ENCODE measurements at places on chromosomes 16 and 17.

DNA sequence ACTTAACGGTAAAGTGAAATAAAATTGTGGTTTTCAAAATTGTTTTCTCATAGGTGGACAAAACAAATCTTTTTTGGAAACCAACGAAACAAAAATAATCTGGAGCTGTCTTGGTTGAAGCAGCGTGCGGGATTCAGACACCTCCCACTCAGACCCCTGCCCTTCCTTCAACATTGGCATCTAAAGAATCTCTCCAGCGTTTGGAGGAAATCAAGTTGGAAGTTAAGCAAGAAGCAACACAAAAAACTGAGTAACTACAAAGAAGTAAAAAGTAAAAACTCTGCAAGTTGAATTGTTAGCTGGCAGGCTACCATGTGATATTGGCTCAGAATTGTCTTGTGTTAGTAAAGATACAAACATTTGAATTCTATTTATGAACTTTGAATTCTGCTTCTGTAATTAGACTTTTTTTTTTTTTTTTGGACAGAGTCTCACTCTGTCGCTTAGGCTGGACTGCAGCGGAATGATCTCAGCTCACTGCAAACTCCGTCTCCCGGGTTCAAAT lies 361.0 kb upstream of the PMFBP1 start:
- DNase-seq = no peak

DNA sequence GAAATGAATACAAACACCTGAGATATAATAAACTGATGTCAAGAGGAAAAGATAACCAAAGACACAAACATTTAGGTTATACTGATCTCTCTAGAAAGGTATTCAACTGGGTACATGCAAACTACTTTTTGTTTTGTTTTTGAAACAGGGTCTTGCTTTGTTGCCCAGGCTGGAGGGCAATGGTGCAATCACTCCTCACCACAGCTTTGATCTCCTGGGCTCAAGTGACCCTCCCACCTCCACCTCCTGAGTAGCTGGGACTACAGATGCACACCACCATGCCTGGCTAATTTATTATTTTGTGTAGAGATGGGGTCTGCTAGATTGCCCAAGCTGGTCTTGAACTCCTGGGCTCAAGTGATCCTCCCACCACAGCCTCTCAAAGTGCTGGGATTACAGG lies 38.1 kb downstream of the TEKT5 start:
- no peak for DNase-seq

DNA sequence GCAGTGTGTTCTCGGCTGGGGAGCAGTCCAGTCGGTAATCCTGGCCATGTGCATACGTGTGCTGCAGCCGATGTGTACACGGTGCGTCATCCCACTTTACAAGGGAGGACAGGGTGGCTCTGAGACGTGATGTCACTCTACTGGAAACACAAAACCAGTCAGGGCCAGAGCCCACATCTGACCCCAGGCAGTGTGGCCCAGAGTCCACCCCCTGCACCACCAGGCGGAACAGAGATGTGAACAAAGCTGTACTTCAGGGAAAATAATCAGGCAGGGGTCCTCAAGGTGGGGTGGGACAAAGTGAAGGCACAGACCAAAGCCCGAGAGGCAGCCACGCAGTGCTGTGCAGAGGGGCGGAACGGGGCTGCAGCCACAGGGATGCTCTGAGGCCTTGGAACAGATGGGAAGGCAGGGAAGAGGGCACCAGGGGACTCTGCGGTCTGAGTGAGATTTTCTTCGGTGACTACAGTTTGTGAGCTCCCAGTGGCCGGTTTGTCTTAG lies 181.5 kb downstream of the ZNF423 start:
- peak; percentile 78 for DNase-seq

DNA sequence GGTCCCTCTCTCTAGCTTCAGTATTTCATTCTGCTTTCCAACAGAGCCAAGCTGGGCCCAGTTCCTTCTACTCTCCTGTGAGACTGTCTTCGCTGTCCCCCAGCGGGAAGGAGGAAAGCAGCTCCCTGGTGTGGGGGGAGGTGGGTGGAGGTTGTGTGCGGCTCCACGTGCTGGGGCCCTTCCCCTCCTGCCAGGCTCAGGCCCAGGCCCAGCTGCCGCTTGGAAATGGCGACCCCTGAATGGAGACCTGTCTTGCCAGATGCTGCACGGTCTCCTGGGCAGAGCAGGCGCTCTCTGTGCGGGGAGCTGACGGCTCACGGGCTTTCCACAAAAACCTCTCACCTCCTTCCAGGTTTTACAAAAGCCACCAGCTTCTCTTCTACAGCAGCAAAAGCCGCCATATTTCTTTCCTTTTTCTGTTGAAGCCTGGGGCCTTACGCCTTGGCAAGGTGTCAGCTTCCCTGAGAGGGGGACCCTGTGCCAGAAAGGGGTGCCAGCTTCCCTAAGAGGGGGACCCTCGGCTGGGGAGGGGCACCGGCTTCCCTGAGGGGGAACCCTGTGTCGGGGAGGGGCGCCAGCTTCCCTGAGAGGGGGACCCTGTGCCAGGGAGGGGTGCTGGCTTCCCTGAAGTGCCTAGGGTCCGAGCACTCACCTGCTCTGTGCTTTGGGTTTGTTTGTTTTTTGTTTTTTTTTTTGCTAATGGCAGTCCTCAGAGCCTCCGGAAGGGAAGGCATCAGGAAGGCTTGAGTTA lies 47.5 kb downstream of the ZNF778 start:
- DNase-seq = no peak

GRCh38 chr17:59696682-59697277 lies 10.4 kb downstream of the PTRH2 start:
- no peak for DNase-seq

- DNase-seq = no peak
Observed at GRCh38 chr16:53999841-54000240, 286.7 kb downstream of the IRX3 start.

DNA sequence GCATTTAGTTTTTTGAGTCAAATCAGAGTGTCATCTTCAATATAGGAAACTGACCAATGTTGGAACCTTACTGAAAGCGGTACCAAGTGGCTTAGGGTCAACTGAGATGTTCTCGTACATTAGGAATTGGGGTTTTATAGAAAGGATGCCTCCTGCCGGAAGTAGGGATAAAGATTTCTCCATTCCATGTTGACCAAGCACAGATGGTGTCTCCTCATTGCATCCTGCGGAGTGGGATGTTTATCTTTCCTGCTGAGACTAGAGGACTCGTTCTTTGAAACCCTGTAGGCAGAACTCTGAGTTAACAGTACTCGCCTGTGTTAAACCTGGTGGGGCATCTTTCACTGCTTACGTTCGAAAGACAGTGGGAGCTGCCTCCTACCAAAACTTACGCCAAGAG lies 1.4 kb downstream of the SHISA6 start:
- no peak for DNase-seq

- no peak for DNase-seq
Observed at GRCh38 chr17:45393411-45393810, 39.3 kb downstream of the ARHGAP27 start.

DNA sequence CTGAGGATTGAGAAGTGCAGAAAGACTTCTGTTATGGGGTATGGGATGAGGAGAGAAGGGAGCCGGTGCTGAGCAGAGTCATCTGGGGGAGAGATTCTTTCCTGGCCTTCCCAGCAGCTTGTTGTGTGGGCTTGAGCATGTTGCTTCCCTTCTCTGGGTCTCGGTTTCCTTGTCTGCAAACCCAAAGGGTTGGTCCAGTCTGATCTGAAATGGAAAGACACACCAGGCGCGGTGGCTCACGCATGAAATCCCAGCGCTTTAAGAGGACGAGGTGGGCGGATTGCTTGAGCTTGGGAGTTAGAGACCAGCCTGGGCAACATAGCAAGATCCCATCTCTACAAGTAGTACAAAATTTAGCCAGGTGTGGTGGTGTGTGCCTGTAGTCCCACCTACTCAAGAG lies 6.0 kb downstream of the SOCS3 start:
- DNase-seq = no peak

- no peak for DNase-seq
Observed at GRCh38 chr17:10429421-10430045, 7.8 kb upstream of the MYH8 start.

DNA sequence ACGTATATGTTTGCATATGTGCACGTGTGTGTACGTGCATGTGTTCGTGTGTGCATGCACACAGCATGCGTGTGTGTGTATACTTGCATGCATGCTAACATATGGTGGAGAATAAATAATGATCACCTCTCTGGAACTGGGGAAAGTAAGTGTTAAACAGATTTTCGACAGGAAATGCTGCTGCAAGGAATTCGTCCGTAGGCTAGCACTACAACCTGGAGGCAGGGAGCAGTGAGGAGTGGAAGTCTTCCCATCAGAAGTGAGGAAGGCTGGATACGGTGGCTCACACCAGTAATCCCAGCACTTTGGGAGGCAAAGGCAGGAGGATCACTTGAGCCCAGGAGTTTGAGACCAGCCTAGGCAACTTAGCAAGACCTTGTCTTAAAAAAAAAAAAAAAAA lies 4.8 kb upstream of the CSNK1D start:
- no peak for DNase-seq

- DNase-seq = no peak
Observed at GRCh38 chr17:8402921-8403536, 5.4 kb upstream of the RNF222 start.

GRCh38 chr17:34307110-34307509 lies 12.1 kb upstream of the CCL8 start:
- peak; percentile 17 for DNase-seq

DNA sequence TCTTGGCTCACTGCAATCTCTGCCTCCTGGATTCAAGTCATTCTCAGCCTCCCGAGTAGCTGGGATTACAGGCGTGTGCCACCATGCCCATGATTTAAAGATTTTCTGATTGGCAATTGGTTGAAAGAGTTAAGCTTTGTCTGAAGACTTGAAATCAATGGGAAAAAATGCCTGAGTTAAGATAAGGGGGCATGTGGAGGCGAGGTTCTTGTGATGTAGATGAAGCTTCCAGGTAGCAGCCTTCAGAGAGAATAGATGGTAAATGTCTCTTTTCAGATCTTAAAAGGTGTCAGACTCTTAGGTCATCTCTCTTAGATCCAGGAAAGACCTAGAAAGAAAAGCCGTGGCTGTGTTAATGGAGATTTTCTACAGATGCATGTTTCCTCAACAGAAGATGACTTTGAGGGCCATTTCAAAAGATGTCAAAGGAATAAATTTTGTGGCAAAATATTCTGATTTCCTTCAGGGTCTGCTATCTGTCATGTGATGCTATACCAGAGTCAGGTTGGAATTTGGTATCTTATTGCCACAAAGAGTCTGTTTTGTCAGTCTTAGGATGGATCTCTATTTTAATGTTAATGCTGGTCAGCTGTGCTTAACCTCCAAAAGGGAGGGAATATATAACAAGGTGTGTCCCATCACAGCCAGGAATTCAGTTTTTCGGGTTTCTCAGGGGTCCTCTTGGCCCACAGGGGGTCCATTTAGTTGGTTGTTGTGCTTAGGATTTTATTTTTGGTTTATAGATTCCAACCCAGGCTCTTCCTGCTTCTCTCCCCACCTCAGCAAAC lies 58.3 kb upstream of the AKTIP start:
- DNase-seq = no peak

DNA sequence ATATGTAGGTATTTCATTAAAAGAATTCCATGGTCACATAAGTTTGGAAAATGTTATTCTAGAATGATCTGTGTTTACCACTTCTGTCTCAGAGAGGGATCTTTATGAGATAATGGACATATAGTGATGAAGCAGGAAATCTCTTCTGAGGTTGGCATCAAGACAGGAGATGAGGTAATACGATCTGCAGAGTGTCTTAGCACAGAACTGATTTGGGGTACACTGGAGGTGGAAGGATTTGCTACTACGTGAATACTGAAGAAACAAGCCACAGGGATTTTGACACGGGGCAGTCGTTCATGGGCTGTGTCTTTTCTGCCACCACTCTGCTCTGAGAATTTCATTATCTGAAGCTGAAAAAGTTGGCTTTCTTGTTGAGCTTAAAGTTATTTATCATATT lies 5.5 kb downstream of the CBFB start:
- DNase-seq = no peak

- DNase-seq = peak; percentile 31
Observed at GRCh38 chr16:67843343-67843765, 1.2 kb downstream of the THAP11 start.

GRCh38 chr16:56919099-56919800 lies 12.7 kb upstream of the HERPUD1 start:
- DNase-seq = peak; percentile 98

DNA sequence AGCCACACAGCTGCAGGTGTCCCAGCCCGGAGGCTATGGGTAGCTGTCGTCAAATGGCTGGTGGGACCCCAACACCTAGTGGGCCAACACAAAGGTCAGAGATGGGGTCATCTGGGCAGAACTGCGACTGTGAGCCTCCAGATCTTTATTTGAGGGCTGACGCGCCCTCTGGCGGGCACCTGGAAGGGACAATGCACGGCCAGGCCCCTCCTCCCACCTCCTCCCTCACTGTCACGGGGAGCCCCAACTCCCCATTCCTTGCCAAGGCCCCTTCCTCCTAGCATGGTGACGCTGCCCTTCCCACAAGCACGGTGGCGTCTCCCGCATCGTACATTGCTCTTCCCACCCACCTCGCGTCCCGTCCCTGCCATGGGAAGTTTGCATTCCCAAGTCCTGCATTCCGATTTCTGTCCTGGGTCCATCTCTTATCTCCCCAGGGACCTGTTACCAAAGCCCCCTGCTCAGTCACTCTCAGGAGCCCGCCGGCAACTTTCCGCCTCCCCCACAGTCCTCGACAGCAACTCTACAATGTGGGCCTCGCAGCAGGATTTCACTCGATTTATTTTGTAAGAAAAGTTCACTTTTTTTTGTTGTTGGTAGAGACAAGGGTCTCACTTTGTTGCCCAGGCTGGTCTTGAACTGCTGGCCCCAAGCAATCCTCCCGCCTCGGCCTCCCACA lies 1.0 kb downstream of the TLE7 start:
- DNase-seq = peak; percentile 48

- DNase-seq = no peak
Observed at GRCh38 chr17:78458736-78459335, 80.4 kb downstream of the PGS1 start.

GRCh38 chr17:74756891-74757290 lies 8.5 kb downstream of the NHERF1 start:
- no peak for DNase-seq

- no peak for DNase-seq
Observed at GRCh38 chr16:83623892-83624291, 183.9 kb upstream of the HSBP1 start.

GRCh38 chr16:84673561-84673960 lies 25.2 kb downstream of the KLHL36 start:
- no peak for DNase-seq

DNA sequence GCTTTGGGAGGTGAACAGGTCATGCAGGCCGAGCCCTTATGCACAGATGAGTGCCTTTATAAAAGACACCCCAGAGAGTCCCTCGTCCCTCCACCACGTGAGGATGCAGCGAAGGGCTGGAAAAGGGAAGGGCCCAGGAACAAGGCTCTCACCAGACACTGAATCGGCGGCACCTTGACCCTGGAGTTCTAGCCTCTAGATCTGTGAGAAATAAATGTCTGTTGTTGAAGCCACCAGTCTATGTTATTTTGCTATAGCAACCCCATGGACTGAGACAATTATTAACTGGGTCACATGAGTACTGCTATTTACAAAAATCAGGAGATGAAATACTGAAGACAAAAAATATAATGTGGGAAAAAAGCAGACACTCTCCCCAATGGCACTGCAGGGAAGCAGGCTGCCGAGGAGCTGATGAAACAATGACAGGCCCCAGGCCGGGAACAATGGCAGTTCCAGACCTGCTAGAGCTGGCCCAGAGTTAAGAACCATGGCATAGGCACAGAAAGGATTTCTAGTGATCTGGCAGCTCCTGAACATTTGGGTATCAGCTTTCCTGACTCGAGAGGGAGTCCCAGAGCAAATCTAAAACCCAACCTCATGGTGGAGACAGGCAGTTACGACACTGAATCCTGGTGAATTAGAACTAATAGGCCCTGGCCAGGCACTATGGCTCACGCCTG lies 17.8 kb upstream of the GGA2 start:
- DNase-seq = no peak
